Smooth muscle cell of the coronary artery (primary cell): ENCODE measurements at places on chromosomes 13 and 19. TPM values are rescaled to one million over a fixed set of nuclear protein-coding genes. Genes with fewer than 3 reads are reported as not detected.

LINGO3 gene
- total RNA-seq = under 0.01 TPM in 1 of 2 replicates, not detected in the other

ADPRHL1 gene
- total RNA-seq = 0.45 and 1.6 TPM in 2 replicates

APOC4 gene
- total RNA-seq = not detected in 2 replicates

POSTN gene
- total RNA-seq = 24.5 and 1,786 TPM in 2 replicates

ZNF235 gene
- 3.0 and 3.5 TPM in 2 replicates for total RNA-seq

ZNF132 gene
- 5.9 and 8.3 TPM in 2 replicates for total RNA-seq

ZNF324 gene
- total RNA-seq = 12.6 and 16.7 TPM in 2 replicates
